ENCODE measurements at places on chromosomes 5 and 9. TPM values are rescaled to one million over a fixed set of nuclear protein-coding genes. Genes with fewer than 3 reads are reported as not detected.

SPINK7 gene
- not detected for total RNA-seq

IL33 gene
- 20.0 TPM for total RNA-seq

ANKRD34B gene
- total RNA-seq = 0.05 TPM

CCDC152 gene
- 0.08 TPM for total RNA-seq

C5orf47 gene
- total RNA-seq = not detected

SHOC1 gene
- total RNA-seq = not detected

SLC44A1 gene
- total RNA-seq = 46.4 TPM

GRCh38 chr5:134227259-134227658, 1.4 kb upstream of the PPP2CA start:
- peak; percentile 66 for DNase-seq

- DNase-seq = no peak
Observed at GRCh38 chr5:110063640-110064602, 374.2 kb downstream of the MAN2A1 start.

- no peak for DNase-seq
Observed at GRCh38 chr5:131536211-131536826, 98.7 kb downstream of the RAPGEF6 start.

DNA sequence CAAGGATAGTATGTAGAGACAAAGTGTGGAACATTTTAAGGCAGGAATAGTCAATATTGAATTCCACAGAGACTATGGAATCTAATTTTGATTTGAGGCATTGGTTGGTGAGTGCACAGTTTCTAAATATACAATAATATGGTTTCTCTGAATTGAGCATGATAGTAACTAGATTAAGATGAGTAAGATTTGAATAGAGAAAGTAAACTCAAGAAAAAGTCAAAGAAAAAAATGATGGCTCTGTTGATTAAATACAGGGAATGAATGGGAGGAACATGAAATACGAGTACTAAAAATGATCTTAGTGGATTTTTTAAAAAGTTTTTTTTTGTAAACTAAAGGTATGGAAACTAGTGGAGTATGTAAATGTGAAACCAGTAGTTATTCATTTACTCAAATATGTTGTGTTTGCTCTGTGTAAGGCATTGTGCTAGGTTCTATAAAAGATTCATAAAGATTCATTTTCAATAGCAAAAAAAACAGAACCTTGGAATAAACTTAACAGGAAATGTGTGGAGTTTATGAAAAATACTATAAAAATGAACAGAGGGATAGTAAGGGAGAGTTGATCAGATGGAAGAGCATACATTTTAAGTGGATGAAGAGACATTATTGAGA, 101.2 kb downstream of the ZCCHC7 start:
- no peak for DNase-seq

GRCh38 chr9:136832581-136832980, 9.7 kb upstream of the AJM1 start:
- no peak for DNase-seq

DNA sequence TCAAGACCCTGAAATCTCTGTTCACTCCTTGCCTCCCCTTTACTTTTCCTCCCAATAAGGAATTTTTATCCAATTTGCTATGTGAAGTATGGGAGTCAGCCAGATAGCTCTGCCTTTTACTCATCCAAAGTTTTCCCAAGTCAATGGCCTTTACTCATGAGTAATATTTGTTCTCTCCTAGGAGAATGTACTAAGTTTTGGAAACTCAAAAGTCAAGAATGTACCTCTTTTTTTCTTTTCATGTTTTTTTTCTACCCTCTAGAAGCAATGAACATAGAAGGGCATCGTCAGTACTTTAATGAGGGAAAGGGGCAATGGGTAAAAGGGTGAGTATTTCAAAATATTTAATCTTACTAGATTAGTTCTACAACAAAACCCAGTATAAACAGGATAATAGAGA, 140.2 kb upstream of the SGCD start:
- no peak for DNase-seq

- DNase-seq = no peak
Observed at GRCh38 chr5:153959134-153959957, 79.4 kb downstream of the FAM114A2 start.

GRCh38 chr5:91145333-91145620, 237.8 kb downstream of the ARRDC3 start:
- no peak for DNase-seq

GRCh38 chr5:14665949-14666348, 1.4 kb downstream of the OTULIN start:
- no peak for DNase-seq

DNA sequence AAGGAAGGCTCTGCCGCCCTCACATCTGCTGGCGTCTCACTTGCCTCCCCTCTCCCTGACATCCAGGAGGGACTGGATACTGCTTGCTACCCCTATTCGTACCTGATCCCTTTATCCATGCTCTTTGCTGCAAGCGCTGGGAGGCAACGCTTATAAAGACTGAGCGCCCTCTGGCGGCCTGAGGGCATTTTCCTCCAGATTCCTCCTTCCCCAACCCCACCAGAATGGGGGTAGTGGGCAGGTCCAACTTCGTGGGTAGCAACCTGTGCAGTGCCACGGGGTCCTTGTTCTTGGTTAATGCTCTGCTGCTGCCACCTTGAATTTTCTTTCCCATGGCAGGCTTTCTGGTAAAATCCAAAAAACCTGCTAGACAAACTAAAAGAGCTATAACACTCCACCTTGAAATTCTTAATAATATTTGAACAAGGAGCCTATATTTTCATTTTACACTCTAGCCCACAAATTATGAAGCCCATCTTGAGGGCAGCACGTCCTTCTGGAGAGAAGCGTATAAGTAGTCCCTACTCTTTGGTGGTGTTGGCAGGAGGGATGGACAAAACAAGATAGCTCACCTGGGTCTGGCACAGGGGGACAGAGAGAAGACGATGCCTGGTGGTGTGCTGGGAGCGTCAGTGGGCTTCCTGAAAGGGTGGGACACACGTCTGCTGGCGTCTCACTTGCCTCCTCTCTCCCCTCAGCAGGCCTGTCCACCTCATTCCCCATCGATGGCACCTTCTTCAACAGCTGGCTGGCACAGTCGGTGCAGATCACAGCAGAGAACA, 52.5 kb downstream of the JADE2 start:
- peak; percentile 79 for DNase-seq

GRCh38 chr9:73202980-73203379, 51.3 kb downstream of the ANXA1 start:
- DNase-seq = no peak

DNA sequence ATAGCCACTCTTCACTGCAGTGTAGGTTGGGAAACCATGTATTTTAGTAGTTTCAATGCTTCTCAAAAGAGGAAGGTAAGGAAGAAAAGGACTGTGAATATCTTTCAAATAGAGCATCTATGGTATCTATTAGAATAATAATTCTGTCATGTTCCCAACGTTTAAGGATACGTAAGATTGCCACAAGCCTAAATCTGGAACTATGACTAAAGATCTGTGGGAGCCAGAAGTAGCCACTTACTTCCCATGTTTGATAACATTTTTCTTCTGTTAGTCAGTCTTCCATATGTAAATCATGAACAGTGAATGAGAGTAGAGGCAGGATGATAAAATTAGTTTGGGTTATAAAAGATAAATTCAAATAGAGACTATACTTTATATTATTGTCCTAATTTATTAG, 16.3 kb upstream of the MROH2B start:
- DNase-seq = no peak

GRCh38 chr9:4098031-4098430, 201.8 kb downstream of the GLIS3 start:
- no peak for DNase-seq

DNA sequence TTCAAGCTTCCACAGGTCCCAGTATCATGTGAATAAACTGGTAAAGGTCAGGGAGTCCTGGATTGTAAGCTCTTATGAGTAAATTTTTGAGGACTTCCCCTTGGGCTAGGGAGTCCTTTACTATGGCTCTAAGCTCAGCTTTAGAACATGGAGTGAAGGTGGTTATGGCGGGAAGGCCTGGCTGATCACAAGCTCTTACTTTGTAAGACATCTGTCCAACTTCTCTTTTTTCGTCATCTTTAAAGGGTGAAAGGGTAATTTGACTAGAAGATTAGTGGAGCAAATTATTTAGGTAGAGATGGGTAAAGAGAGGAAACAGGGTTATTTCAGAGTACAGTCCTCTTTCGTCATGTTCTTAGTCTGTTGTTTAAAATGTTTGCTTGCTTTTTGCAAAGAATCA, 155.4 kb downstream of the AOPEP start:
- no peak for DNase-seq

GRCh38 chr5:13246053-13246452, 698.4 kb downstream of the DNAH5 start:
- no peak for DNase-seq

DNA sequence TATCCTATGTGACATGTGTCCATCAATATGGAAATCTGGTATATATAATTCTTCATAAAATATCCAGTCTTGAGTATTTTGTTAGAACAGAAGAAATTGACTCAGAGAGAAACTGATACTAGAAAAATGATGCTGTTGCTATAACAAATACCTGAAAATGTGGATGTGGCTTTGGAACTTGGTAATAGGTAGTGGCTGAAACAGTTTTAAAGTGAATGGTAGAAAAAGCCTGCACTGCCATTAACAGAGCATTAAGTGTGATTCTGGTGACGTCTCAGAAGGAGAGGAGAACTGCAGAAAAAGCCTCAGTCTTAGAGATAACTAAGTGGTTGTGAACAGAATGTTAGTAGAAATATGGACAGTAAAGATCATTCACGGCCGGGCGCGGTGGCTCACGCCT, 634.9 kb upstream of the ZNF608 start:
- DNase-seq = no peak

- no peak for DNase-seq
Observed at GRCh38 chr5:88892669-88893068, 9.7 kb upstream of the MEF2C start.

DNA sequence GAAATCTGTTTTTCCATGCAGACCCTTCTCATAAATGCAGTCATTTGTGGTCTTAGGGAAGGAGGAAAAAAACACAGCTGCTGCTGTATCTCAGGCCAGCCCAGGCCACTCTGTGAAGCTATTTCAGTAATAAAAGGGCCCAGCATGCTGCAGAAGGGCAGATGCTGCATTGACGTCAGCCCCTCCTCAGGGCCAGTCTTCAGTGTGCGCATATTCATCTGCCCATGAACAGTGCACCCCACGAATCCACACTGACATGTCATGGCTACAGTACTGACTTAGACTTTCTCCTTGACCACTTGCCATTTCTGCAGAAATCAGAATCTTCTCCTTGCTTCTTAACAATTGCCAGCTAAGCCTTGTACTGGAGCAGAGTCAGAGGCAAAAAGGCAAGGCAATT, 304.7 kb downstream of the GABRG2 start:
- DNase-seq = no peak

- no peak for DNase-seq
Observed at GRCh38 chr5:153831973-153832372, 206.7 kb downstream of the FAM114A2 start.

GRCh38 chr9:86452201-86452828, 98.1 kb upstream of the TUT7 start:
- no peak for DNase-seq

GRCh38 chr9:19231904-19232822, 1.7 kb downstream of the DENND4C start:
- DNase-seq = no peak

DNA sequence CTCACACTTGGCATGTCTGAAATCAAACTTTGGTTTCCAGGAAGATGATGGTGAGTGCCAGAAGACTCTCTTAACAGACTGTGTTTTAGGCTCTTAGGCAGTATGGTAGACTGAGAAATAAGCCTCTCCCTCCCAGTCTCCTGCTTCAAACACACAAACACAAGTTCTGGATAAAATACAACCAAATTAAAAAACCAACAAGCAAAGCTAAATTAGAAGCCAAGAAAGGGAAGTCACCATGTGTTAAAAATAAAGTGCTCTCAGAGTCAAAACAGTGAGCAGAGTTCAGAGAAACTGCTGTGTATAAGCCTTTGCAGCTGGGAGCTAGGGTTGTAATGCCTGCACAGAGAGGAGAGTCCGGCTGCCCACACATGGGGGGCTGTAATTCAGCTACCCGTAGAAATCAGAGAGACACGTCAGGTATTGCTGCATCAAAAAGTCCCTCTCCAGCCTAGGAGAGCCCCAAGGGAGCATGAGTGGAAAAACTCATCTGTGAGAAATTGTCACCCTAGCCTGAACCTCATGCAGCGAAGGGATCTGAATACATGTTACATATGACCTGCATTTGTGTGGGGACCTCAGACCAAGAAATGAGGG, 62.6 kb downstream of the ANGPTL2 start:
- DNase-seq = no peak

DNA sequence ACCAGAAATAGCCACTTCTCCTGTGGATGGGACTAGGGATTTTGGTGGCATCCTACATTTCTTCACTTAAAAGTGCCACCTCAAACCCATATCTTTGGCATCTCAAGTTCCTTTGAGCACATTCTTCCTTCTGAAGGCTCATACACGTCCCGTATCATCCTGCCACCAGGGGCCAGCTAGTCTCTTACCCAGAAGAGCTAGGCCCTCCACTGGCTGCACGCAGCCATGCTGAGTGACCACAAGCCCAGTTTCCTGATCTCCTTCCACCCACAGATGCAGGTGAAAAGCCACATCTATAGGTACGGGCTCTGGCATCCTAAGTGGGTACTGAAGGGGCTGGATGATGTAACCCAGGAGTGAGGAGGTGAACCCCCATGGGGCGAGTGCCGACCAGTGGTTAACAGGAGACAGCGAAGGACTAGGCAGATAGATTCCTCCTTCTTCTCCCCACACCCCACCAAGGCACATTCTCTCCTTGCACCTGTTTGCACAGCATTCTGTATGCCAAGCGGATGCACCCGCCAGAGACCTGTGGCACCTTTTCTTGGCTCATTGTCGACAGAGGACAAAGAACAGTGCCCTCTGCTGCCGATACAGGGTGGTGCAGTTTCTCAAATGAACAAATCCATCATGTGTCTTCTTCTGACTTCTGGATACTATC, 14.4 kb upstream of the SCGB3A1 start:
- DNase-seq = peak; percentile 70

GRCh38 chr5:169758886-169759285, 121.8 kb downstream of the DOCK2 start:
- no peak for DNase-seq

DNA sequence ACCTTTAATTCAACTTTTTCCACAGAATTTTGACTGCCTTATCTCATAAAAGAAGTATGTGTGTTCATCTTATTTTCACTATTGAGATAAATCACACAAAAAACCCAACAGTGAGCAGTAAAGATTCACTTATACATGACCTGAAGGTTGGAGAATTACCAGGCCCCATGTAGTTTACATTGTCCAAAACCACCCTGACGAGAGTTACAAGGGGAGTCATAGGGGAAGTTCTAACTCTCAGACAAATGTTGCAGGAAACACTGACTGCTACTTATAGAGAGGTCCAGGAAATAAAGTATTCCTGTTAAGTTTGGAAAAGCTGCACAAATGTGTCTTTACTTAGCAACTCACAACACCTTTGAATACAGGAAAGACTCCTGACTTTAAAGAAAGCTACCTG, 14.1 kb downstream of the SPATA9 start:
- no peak for DNase-seq
